ENCODE measurements at places on chromosomes 1 and 21.

DNA sequence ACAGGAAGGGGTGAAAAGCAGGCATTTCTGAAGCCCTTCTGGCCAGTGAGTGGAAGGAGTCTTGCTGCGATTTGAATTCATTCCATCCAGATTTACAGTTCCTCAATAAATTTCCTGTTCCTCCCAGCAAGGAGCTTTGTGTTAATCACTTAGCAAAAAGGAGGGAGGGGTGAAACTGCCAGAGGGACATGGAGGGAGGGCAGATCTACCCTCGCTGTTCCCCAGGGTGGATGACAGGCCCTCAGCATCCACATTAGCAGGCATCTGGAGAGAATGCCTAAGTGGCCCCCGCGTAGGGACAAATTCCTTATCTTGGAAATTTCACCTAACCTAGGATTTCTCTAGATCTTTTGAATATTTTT lies 1.2 kb downstream of the ETV3 start:
- no peak for DNase-seq

DNA sequence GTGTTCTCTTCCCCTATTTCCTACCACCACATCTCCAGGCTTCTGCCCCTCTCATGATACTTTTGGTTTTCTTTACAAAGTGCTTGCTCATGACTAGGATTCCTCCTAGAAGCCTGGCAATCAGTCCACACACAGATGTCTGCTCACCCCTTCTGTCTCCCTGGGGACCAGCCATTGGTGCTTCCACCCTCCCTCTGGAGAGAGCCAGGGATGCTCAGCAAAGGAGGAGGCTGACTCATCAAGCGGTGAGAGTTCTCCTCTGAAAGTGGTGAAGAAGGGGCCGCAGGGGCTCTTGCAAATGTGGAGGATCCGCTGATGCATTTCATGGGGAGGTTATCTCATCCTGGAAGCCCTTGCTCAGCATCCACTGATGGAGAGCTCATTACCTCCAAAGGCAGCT lies 14.5 kb downstream of the NT5C1A start:
- no peak for DNase-seq

GRCh38 chr1:156959414-156959813 lies 39.0 kb downstream of the LRRC71 start:
- DNase-seq, result peak; percentile 22

DNA sequence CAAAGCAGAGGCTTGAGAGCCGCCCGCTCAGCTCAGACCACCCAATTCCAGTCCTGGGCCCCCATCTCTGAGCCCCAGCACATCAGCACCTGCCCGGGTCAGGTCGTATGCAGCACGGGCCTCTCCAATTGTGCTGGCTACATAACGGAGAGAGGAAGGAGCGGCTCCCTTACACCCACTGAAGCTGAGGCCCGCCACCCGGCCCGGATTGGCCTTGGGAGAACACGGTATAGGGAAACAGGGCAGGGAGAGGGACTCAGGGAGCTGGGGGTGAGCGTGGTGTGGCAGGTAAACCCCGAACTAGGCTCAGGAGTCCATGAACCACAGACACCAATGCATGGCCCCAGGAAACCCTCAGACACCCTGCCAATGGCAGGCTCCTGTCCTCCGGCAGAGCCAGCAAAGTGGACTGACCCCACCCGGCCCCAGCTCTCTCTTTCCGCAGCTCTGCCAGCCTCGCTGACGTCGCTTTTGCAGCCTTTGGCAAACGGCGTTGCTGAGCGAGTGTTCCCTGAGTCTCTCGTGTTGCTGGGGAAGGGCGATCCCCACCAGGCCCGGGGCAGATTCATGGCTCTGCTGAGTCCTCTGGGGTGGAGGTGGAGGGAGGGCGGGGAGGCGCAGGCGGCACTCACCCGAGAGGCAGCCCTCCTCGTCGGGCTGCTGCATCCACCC lies 16.5 kb downstream of the MEGF6 start:
- no peak for DNase-seq

- DNase-seq, result no peak
These were observed 1.1 kb downstream of the PIK3CD start for GRCh38 chr1:9652379-9653209.

DNA sequence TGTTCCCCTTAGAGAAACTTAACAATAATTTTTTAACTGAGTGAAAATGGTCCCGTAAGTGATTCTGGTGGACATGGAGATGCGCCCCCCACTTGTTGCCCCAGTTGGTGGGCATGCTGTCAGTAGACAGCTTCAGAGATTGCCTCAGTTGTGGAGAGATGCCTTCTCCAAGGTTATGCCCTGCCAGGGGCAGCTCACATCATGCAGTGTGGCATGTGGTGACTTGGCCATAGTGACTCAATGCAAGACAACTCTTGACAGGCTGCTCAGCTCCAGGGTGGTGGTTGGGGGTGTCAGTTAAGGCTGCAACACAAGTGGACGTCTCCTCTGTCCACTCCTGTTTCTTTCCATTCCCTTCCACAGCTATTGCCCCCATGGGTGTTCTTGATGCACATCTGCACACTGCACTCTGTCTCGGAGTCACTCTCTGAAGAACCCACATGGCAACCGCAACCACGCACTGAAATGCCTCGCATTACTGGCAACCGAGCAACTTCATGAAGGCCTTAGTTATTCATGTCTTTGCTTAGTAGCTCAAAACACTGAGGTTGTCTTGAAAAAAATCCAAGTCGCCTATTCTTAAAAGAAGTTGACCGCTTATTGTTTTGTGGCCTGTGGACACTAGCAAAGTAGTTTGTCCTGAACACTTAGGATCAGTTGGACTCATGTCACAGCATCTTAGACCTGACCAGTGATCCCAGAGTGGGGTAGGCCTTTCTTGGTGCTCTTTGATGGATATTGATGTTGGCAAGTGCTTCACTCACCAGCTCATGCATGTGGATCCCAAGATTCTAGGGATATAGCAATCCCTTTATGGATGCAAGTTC lies 54.8 kb upstream of the USP1 start:
- no peak for DNase-seq

- DNase-seq, result no peak
These were observed 123.9 kb upstream of the KRTAP19-8 start for GRCh38 chr21:31162079-31162699.

GRCh38 chr1:217734973-217735372 lies 103.8 kb downstream of the SPATA17 start:
- DNase-seq, result no peak

- peak; percentile 85 for DNase-seq
These were observed 126.6 kb upstream of the AJAP1 start for GRCh38 chr1:4527819-4528218.

GRCh38 chr1:221672239-221672645 lies 69.6 kb downstream of the DUSP10 start:
- no peak for DNase-seq

DNA sequence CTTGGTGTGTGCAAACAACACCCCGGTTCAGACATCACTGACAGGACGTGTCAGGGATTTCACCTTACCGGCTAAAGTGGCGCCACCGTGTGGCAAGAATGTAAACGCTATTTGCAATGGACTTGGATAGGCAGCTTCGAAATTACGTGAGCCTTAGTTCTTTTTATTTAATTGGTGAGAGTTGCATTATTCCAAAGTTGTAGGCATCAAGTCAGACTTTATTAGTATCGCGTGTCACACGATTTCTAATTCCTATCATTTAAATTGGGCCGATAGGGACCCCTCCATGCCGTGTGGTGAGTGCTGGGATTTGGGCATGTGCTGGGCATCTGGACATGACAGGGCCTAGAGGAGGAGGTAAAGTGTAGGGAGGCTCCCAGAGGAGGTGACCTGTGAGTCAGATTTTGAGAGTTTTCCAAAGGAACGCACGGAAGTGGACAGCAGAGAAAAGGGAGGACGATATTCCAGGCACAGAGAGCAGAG lies 14.5 kb upstream of the CPT2 start:
- DNase-seq, result peak; percentile 55

- DNase-seq, result no peak
These were observed 848 bp downstream of the DNM3 start for GRCh38 chr1:171841931-171842761.

- no peak for DNase-seq
These were observed 16.0 kb downstream of the IBA57 start for GRCh38 chr1:228181645-228182034.

DNA sequence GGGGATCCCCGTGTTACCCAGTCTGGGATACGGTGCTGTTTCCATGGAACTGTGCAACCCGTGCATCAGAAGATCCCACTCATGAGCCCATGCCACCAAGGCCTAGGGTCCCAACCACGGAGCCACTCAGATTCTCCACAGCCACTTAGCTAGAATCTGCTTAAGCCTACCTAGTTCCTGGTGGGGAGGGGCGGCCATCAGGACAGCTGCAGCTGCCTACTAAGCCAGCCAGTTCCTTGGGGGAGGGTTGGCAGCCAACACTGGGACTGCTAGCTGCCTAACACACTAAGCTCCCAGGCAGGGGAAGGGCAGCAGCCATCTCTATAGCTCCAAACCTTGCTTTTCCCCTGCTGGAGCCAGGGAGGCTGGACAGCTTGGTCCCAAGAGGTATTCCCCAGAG lies 549.2 kb upstream of the BRINP3 start:
- no peak for DNase-seq

DNA sequence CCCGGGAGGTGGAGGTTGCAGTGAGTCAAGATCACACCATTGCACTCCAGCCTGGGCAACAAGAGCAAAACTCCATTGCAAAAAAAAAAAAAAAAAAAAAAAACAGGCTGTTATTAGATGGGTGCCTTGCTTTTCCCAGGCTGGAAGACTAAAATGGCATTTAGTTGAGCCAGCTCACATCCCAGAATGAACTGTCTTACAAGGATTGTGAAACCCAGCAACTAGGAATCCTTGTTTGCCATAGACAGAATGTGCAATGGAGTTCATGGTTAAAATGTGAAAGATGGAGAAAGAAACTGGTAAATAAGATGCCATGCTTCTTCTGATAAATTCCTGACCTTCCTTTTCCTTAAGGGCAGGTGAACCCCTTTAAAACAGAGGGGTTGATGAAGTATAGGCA lies 215.8 kb upstream of the GREM2 start:
- DNase-seq, result no peak

DNA sequence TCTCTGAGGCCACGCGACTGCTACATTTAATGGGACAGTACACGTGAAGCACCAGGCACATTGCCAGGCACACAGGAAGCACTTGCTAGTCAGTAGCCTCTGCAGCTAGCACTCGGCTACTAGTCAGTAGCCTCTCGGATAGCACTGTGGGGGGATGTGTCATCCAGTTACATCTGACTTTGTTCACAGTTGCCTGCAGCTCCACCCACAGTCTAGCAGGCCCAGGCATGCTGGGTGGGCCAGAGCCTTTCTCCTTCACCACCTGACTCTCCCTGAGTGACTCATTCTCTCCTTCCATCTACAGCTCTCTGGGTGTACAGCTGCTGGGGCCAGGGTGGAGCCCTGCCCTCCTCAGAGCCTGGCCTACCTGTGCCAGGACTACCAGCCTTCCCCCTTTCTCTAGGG lies 51.5 kb downstream of the PTPRF start:
- peak; percentile 89 for DNase-seq

- no peak for DNase-seq
These were observed 7.1 kb upstream of the TMEM61 start for GRCh38 chr1:54973205-54973921.

GRCh38 chr1:44305962-44306422 lies 49.1 kb downstream of the ERI3 start:
- peak; percentile 41 for DNase-seq

GRCh38 chr1:98903261-98903660 lies 101.4 kb downstream of the PLPPR5 start:
- DNase-seq, result no peak

- no peak for DNase-seq
These were observed 10.1 kb downstream of the TMEM63A start for GRCh38 chr1:225872075-225872430.

DNA sequence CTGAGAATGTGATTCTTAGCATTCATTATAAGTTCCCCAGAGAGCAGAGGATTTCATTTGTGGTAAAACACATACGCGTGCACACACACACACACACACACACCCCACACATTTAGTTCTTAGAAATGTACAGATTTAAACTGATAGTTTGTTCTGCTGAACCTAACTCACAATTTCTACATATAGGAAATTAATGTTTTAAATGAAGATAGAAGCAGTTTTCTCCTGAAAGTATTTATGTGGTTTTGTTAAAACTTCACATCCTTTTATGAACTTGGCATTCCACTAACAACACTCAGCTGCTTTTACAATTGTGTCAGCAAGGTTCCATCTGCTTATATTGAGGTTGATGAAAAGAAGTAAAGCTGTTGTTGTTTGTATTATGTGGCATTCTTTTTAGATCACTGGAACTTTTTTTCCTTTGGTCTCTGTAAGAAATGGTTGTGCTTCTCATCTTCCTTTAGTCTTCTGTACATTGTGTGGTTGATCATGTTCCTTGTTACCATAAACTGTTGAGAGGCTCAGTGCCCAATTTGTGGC lies 41.6 kb downstream of the AK4 start:
- no peak for DNase-seq

DNA sequence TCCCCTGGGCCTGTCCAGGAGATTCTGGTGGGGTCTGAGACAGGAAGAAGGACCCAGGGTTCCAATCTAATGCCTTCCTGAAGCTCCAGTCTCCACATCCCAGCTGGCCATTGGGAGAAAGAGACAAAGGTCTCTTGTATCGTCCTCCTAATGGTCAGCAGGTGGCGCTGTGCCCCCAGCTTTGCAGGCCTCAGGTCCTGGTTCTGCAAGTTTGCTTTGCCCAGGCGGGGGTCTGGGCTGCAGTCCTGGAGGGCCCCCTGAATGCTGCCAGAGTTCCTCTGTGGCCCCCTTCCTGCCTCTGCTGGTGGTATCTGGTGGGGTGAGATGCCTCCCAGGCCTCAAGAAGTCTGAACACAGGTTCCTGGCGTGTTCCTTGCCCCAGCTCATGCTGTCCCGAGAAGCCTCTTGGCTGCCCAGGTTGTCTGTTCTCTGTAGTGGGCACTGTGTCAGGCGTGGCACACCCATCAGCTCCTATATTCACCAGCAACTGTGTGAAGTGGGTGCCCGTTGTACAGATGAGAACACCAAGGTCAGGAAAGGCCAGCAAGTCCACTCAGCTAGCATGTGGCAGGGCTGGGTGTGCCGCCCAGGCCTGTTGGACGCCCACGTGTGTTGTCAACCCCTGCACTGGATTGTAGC lies 33.8 kb upstream of the CSF3R start:
- peak; percentile 64 for DNase-seq

DNA sequence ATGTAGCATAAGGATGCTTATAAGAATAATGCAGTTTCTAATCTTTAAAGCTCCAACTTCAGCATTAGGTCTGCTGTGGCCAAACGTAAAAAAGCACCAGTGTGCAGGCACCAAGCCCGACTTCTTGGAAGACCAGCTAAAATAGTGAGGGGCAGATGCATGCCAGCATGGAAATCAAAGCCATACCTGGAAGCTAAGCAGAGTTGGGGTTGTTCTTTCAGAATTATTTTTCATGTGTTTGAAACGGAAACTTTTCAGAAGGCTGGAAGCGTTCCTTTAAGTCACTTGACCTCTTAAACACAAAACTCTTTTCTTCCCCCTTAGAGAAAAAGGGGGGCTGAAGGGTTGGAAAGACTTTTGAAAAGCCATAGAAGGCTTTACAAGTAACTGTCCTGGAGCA lies 329.2 kb upstream of the C1orf87 start:
- DNase-seq, result no peak

GRCh38 chr1:12473596-12474362 lies 144.2 kb downstream of the DHRS3 start:
- no peak for DNase-seq

- no peak for DNase-seq
These were observed 205.9 kb upstream of the VAMP3 start for GRCh38 chr1:7565099-7565750.
